Smooth muscle cell of the coronary artery (primary cell): ENCODE measurements at places on chromosomes 7 and 10. TPM values are rescaled to one million over a fixed set of nuclear protein-coding genes. Genes with fewer than 3 reads are reported as not detected.

Gene HPSE2
- total RNA-seq = not detected in 2 replicates

Gene ADAM22
- 0.08 and 0.59 TPM in 2 replicates for total RNA-seq

Gene TMEM270
- not detected in 2 replicates for total RNA-seq

Gene TMEM225B
- total RNA-seq = 0.53 and 1.2 TPM in 2 replicates

Gene MTPN
- 68.1 and 124 TPM in 2 replicates for total RNA-seq

Gene TMEM140
- total RNA-seq = 3.4 and 11.5 TPM in 2 replicates

Gene NUTM2B
- 0.30 TPM in 1 of 2 replicates, not detected in the other for total RNA-seq

Gene TEX47
- not detected in 2 replicates for total RNA-seq

Gene PALD1
- 1.1 and 1.7 TPM in 2 replicates for total RNA-seq

Gene GIMAP8
- total RNA-seq = under 0.01 and 0.12 TPM in 2 replicates

Gene NUTM2D
- 0.82 and 1.4 TPM in 2 replicates for total RNA-seq

Gene TMEM176B
- 4.8 TPM in 1 of 2 replicates, not detected in the other for total RNA-seq

Gene GPER1
- total RNA-seq = 0.83 and 7.1 TPM in 2 replicates

Gene GRID2IP
- not detected in 2 replicates for total RNA-seq

Gene HGF
- 15.4 and 19.5 TPM in 2 replicates for total RNA-seq

Gene AIFM2
- 4.8 and 10.4 TPM in 2 replicates for total RNA-seq

Gene MACROH2A2
- total RNA-seq = 4.2 and 11.3 TPM in 2 replicates

Gene HOXA10
- not detected in 2 replicates for total RNA-seq

Gene JCAD
- 2.2 and 11.6 TPM in 2 replicates for total RNA-seq

Gene C10orf105
- under 0.01 and 0.12 TPM in 2 replicates for total RNA-seq

Gene SEMA3A
- 6.0 and 91.7 TPM in 2 replicates for total RNA-seq

Gene AKR1B15
- total RNA-seq = not detected in 2 replicates

Gene RARRES2
- 1.2 and 15.2 TPM in 2 replicates for total RNA-seq

Gene GJD4
- not detected in 2 replicates for total RNA-seq

Gene DGKI
- 1.4 and 2.9 TPM in 2 replicates for total RNA-seq

Gene TTYH3
- total RNA-seq = 15.9 and 36.8 TPM in 2 replicates

Gene OGDHL
- 0.12 and 2.0 TPM in 2 replicates for total RNA-seq

Gene PAX4
- total RNA-seq = not detected in 2 replicates

Gene ZNF786
- total RNA-seq = 3.6 and 5.0 TPM in 2 replicates

Gene SIRT1
- 7.3 and 8.5 TPM in 2 replicates for total RNA-seq

Gene CNOT4
- total RNA-seq = 7.5 and 8.9 TPM in 2 replicates

Gene ZC3HAV1
- 16.8 and 17.5 TPM in 2 replicates for total RNA-seq

Gene ST8SIA6
- 0.12 and 0.15 TPM in 2 replicates for total RNA-seq

Gene OAT
- total RNA-seq = 120 and 207 TPM in 2 replicates

Gene GIMAP6
- total RNA-seq = 0.35 TPM in 1 of 2 replicates, not detected in the other

Gene CCDC172
- total RNA-seq = not detected in 2 replicates

Gene PLA2G12B
- total RNA-seq = not detected in 2 replicates

Gene SPOCK2
- under 0.01 and 0.12 TPM in 2 replicates for total RNA-seq

Gene ITGA8
- total RNA-seq = 1.5 and 17.6 TPM in 2 replicates

Gene ERVW-1
- total RNA-seq = not detected in 2 replicates

Gene OR6B1
- total RNA-seq = not detected in 2 replicates

Gene SEC23IP
- 19.0 and 27.1 TPM in 2 replicates for total RNA-seq

Gene PVRIG
- total RNA-seq = not detected in 2 replicates

Gene AMPH
- 0.23 and 3.9 TPM in 2 replicates for total RNA-seq

Gene POU6F2
- total RNA-seq = not detected in 2 replicates

Gene MEOX2
- total RNA-seq = under 0.01 and 1.5 TPM in 2 replicates
